ENCODE measurements at places on chromosomes 3 and 15.

DNA sequence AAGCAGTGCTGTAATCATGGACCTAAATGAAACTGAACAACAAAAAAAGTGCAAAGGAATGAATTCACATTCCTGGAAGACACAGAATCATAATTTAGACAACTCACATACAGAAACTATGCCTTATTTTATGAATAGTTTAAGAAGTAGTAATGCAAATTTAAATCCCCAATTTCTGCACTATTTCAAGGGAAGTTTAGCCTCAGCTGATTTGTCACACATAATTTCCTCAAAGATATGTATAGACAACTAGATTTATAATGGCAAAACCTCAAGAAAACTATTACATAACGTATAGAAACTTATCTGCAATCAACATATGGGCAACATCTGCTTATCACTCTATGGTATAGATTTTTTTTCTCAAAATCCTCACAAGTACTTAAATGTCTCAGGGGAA, 7.8 kb upstream of the PTX3 start:
- no peak for DNase-seq

DNA sequence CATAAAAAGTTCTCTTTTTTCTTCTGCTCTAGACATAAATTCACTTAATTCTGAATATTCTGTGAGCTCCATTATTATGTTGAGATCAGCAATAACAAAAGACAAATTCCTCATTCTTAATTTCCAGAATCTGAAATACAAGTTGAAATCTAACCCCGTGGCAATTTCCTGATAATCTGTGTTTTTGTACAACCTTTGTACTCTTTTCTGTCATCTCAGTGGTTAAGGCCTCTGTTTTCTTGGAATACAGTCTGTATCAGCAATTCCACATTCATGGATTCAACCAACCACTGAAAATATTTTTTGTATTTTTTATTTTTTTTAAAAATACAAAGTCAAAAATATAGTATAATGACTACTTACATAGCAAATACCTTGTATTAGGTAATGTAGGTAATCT, 8.7 kb downstream of the CCR8 start:
- no peak for DNase-seq

GRCh38 chr3:10456981-10457380, 48.4 kb downstream of the ATP2B2 start:
- DNase-seq: no peak

- no peak for DNase-seq
These were observed 159.7 kb upstream of the TBL1XR1 start for GRCh38 chr3:177356952-177357351.

DNA sequence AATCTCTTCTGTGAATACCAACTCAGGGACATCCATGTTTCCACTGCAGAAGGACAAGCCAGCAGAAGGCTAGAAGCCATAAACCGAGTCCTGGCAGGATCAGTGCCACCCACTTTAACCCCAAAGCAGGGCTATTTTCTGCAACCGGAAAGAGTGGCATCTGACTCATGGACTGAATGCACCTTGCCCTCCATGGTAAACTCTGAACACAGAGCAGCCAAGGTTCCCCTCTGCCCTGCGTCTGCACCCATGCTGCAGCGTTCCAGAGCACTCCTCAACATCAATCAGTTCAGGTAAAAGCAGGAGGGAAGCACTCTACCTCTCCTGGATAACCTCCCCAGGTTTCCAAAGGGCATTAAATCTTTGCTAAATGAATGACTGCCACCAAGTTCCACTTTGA, 801 bp upstream of the NGRN start:
- DNase-seq: no peak

- no peak for DNase-seq
These were observed 380.2 kb downstream of the ULK4 start for GRCh38 chr3:41581700-41582099.

GRCh38 chr3:94928921-94929320, 866.1 kb downstream of the NSUN3 start:
- DNase-seq: no peak

- DNase-seq: no peak
These were observed 14.9 kb downstream of the PSTPIP1 start for GRCh38 chr15:77009646-77010311.

DNA sequence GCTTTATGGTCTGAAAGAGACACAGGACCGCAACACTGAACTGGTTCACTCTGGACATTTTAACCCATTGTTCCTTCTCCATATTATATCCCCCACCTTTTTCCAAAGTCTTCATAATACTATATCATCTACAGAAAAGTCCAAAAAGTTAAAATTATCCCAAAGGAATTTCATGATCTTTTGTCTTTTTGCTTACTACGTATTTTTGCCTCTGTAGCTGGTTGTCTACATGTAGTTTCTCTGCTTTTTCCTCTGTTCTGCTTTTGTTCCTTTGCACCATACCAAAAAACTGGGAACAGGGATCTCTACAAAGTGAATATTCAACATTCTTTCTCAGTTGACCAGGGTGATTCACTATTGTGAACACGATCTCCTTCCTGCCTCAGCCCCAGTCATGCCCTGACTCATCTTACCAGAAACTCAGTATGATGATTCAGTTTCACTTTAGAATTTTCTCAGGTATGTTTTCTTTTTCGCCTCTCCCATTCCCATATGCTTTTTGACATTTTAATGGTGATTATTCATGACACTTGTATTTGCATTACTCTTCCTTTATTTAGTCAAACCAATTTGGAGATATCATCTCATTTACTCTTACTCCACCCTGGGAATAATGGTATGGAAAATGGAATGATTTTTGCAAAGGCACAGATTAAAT, 14.5 kb downstream of the EMC4 start:
- no peak for DNase-seq

DNA sequence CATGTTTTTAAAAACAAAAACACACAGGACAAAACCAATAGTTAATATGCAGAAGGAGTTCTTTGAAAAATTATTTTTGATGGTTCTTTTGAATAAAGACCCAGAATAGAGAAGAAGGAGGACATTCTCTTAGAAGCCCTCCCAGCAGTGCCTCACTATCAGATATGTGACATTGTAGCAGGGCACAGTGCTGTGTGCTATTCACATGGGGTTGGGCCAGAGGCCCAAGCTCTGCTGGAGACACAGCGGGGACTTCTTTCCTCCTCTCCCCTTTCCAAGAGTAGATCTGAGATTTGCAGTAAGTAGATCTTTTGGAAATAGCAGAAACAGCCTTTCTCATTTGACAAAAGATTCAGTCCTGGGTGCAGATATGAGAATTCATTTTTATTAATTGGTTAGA, 6.3 kb downstream of the GYG1 start:
- no peak for DNase-seq

DNA sequence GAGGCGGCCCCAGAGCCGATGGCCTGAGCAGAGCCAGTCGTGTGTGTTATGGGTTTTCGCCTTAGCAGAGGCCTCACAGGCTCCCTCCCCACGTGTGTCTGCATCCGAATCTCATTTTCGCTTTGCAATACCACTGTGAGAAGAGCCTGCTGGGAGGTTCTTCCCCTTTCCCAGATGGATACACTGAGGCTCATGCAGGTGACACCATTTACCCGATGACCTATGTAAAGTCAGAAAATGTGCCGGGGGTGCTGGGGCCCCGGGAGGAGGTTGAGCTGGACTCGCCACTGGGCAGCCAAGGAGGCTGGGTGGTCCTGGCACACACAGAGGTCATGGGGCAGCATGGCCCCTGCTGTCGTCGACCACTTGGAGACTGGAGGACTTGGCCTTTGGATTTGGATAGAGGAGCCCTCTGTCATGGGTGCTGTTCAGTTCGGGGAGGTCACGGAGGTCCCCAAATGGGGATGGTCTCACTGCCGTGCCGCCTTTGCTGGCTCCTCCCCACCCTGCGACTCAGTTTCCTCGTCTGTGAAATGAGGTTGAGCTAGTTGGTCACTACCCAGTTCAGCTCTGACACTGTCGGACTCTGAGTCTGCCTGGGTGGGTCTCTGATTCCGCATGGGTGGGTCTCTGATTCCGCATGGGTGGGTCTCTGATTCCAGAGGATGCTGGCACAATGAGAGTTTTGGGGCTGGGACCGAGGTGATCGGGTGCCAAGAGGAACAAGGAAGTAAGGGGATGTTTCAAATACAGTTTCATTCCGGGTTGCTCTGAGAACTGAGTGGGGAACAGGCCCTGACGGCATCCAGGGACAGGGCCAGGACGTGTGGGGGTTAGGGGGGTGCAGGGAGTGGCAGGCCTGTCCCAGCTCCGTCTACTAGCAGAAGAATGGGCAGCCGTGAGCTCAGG, 23.2 kb upstream of the MUC4 start:
- no peak for DNase-seq

DNA sequence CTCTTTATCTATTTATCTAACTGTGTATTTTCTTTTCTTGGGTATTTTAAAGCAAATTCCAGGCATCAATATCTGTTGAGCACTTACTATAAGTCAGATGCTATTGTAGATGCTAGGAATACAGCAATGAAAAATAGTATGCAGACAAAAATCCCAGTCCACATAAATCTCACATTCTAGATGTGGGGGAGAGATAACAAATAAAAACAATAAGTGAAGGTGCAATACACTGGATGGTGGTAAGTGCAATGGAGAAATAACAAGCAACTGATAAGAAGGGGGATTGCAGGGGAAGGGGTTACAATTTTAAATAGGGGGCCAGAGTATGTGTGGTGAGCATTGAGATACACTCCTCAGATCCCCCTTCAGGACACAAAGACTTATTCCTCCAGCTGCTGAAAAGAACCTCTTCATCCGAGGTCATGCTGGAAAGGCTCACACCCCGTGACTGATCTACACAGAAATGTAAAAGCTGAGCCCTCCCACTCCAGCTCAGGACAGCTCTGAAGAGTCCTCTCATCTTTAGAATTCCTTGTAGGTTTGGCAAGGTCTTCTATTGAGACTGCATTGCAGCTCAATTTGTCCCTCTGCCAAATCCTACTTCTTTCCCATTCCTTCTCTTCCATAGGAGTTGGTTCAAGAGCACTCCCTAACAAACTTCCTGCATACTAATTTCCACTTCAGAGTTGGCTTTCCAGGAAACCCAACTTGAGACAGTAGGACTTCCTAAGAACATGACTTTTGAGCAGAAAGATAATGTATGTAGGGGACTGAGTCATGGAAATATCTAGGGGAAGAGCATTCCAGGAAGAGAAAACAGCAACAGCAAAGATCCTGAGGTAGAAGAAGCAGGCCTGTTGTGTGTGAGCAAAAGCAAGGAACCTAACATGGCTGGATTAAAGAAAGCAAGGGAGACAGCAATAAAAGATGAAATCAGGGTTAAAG, 8.1 kb upstream of the SCG3 start:
- DNase-seq: no peak

DNA sequence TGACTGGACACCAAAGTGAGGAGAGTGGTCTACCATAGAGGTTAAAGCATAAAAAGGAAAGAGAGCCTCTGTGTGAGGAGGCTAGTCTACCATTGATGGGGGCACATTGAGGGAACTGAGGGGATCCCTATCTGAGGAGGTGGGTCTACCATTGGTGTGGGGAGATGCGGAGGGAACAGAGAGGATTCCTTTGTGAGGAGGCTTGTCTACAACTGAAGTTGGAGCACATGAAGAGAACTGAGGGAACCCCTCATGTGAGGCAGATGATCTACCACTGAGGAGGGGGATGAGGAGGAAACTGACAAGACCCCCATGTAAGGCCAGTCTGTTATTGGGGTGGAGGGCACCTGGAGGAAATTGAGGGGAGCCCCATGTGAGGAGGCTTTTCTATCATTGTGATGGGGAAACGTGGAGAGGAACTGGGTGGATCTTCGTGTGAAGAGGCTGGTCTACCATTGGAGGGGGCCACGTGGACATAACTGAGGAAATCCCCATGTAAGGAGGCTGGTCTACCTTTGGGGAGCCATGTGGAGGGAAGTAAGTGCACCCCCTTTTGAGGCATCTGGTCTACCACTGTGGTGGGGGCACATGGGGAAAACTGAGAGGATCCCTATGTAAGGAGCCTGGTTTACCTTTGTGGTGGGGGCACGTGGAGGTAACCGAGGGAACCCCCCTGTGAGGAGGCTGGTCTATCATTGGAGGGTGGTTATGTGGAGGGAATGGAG, 160.1 kb downstream of the FBLN2 start:
- no peak for DNase-seq

DNA sequence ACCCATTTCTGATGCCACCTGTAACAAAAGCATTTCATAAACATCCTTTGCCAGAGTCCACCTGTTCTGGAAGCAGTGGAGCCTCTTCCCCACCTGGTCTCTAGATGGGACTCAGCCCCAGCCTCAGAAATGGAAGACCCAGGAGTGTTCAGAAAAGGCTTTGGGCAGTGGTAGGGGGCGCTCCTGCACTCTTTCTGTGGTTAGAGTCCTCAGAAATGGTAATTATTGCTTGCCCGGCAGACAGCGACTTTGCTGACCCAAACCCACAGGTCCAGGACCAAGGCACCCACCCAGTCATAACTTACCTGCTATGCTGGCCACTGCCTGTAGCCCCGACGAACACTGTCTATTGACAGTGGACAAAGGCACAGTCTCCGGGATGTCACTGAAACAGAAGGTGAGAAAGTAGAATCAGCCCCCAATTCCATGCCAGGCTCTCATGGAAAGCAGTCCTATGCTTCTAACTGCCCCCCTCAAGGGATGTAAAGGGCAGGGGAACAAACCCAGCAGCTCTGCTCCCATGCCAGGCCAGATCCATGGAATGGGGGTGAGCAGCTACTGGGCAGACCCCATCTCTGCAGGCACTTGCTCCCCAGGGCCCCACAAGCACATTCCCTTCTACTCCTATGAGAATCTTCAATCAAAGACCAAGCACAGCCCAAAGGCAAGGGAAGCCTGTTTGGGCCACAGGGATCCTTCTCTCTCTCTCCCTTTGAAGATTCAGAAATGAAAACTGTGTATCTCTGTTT, 5.1 kb downstream of the ACAA1 start:
- no peak for DNase-seq

- no peak for DNase-seq
These were observed 58.4 kb downstream of the TBC1D2B start for GRCh38 chr15:78018946-78019644.

GRCh38 chr3:121724130-121724529, 25.4 kb downstream of the GOLGB1 start:
- DNase-seq: no peak

- DNase-seq: no peak
These were observed 481 bp upstream of the CRYBG3 start for GRCh38 chr3:97821287-97821773.

GRCh38 chr3:39978308-39978707, 168.9 kb downstream of the MYRIP start:
- DNase-seq: no peak

GRCh38 chr3:179179979-179180759, 32.0 kb downstream of the PIK3CA start:
- no peak for DNase-seq

DNA sequence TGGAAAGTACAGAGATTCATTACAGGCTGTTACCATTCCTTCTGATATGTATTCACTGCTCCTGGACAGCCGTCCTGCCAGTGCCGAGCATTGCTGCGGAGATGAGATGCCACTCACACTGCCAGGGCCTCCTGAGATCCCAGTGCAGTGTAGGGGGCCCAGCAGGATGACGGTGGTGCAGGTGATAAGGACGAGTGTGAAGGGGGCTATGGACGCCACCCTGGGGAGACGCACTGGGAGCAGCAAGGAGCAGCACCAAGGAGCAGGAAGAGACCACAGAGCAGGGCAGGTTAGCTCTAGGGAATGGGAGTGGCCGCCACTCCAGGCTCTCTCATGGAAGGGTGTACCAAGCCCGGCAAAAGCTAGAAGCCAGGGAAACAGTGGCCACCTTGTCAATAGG, 4.0 kb upstream of the KLF15 start:
- DNase-seq: no peak
